Stimulated activated CD8-positive, alpha-beta memory T cell treated with anti-CD3 and anti-CD28 coated beads, Interleukin-15, amount 100 ng/mL, for 1 hour (primary cell): ENCODE measurements at places on chromosomes 2 and 18.
A peak's percentile ranks its signal among the peaks of the same experiment; 100 is the strongest.

GRCh38 chr2:37357530-37357929, 13.1 kb downstream of the QPCT start:
- DNase-seq = no peak

GRCh38 chr2:469514-469913, 181.6 kb upstream of the ALKAL2 start:
- DNase-seq = no peak

GRCh38 chr18:61891271-61891670, 1.5 kb downstream of the RNF152 start:
- no peak for DNase-seq

DNA sequence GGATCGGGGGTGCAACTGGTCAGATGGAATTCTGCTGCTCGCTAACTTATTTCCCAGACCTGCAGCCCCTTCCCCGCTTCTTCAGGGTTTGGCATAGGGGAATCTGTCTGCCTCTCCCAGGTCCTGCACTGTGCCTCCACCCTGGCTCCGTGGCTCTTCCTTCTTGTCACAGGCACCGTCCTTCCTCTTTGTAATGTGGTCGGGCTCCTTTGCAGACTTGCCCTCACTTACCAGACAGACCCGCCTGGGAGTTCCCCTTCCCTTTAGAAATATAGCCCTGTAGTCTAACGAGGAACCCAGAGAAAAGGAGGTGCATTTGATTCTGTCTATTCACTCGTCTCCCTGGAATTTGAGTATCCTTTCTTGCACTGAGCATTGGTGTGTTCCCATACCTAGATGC, 63.9 kb upstream of the PAX8 start:
- DNase-seq = no peak

DNA sequence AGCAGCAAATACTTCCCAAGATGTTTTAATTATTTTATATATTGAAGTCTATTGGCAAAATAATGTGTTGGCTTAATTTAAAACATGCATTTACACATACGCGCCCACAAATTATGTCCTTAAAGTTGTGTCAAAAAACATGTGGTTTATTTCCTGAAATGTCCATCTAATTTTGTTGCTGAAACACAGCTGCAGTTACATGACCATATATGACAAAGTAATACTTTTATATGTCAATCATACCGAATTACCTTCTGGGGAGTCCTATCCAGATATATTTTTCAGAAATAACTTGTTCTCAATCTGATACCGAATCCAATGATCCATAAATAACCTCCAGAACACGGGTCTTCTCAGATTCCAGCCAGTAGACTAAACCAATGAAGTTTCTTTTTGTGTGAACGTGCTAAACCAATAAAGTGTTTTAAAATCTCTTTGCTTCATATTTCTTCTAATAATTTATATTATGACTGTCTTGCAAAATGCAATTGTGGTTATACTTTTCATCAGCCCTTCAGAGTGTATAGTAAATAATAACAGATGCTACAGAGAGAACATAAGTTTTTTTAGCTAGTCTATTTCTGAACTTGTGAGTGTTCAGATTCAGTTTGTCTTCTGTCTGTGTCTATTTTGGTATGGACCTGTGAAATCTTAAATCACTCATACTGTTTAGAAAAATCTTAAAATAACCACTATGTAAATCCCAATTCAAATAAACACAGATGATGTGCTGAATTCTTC, 2.4 kb downstream of the SCG2 start:
- DNase-seq = no peak

DNA sequence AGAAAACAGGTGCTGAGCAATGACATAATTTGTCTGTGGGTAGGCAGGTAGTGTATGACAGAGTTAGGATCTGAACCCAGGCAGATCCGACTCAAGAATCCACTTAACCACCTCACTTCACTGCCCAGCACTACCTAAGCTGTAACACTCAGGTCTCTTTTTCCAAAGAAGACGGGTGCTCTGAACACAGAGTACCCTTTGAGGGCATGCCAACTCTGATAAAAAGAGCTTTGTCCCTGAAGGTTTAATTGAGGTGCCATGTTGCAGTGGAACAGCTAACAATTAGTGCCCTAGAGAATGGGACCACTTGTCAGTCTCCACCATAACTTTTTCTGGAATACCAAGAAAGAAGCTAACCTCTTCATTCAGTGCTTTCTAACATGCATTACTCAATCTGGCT, 11.3 kb downstream of the ABHD3 start:
- DNase-seq = no peak

GRCh38 chr2:172100935-172101820, 1.5 kb downstream of the DLX2 start:
- DNase-seq = no peak

DNA sequence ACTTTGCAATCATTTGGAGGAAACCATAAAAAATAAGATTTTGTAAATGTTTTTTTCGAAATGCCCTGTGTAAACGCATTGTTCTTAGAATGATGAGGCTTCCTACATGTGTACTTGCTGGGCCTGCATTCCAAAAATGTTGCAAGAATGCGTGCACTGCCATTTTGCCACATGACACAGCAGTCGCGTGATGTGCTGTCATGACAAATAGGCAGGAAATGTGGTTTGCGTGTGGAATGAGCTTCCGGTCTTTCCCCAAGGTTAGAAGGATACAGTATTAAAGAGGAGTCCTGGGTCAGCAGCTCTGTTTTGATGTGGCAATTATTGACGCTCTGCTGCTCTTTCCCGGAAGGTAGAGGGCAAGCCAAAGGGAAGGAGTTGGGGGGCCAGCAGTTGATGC, 18.1 kb upstream of the SERPINB2 start:
- DNase-seq = no peak

DNA sequence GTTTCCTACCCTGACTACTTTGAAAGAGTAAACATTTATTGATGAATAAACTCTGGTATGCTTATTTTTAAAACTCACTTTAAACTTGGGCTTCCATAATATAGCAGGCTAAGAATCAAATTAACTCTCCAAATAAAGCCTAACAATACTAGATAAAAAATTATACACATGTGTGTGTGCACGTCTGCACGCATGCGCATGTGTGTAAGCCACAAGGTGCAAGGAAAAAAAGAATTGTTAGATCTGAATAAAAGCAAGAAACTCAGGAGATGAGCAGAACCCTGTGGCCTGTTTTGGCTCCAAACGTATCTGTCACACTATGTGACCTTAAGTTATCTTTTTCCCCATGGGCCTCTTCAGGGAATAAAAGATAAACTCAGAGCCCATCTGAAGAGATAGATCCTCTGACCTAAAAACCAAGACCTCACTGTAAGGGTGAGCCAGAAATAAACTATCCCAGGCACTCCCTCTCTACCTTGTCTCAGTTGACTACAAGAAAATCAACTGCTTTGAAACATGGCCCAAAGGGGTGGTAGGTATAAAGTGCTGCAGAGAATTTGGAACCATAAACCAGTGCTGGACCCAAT, 6.3 kb downstream of the HDHD2 start:
- DNase-seq = no peak

GRCh38 chr2:197309691-197310231, 819 bp downstream of the ANKRD44 start:
- peak; percentile 42 for DNase-seq

- no peak for DNase-seq
Measured at GRCh38 chr2:241110089-241110606, 8.1 kb upstream of the MTERF4 start.

DNA sequence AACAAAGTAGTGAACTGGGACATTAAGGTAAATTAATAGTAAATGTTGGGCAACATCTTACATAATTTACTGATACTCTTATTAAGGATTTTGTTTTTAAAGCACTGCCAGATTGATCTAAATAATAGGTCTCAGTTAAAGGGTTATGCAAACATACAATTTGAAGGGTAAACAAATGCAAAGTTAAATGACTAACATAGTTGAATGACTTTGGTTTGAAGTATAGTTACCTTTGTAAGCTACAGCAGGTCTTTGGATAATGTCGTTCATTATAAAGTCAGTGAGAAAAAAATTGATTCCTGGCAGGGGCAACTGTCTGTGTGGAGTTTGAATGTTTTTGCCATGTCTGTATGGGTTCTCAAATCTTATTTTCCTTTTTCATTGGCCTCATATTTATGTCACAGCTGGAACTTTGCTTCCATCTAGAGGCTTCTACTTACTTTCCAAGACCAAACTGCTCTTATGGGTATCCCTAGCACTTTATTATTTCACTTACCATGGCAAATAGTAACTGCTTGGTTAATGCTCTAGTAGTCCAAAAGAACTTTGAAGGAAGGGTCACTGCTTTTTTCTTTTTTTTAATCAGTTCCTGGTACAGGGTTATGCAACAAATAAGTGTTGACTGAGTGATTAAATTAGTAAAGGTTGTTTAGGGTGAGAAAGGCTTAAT, 107.8 kb downstream of the NBEAL1 start:
- no peak for DNase-seq

DNA sequence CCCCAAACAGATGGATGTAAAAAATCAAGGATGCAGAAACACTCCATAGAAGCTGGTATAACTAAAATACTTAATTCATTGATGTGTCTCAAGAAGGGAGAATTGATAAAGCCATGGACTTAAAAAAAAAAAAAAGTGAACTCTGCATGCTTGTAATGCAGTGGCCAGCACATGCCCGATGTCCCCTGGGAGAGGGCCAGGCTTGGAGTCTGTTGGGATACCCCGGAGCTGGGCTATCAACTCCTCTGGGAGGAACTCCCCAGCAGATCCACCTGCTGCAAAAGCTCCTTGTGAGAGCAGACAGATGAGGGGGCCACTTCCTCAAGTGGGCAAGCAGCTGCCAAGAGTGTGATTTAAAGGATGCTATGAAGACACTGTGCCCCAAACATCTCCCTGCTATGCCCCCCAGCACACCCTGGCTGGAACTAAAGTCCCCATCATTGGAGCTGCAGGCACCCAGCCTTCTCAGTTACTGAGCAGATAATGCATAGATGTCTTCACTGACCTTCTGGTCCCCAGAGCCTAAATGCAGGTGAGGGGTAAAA, 311.5 kb upstream of the ID2 start:
- DNase-seq = no peak

DNA sequence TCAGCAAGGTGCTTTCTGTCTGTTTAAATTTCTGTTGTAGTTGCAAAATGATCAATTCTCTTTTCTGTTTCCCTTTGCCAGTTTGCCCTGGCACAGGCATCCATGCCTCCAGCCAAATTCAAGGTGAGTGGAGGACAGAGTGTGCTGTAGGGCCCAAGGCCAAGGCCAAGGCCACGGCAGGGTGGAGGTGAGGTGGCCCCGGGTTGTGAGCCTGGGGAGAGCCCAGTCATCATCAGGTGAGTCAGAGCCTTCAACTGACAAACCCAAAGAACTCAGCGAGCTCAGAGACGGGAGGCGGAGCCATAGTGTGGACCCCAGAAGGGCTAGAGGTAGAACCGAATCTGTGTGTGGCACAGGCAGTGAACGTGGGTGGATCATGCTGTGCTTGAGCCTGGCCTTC, 55.7 kb downstream of the BCL2L11 start:
- DNase-seq = no peak

DNA sequence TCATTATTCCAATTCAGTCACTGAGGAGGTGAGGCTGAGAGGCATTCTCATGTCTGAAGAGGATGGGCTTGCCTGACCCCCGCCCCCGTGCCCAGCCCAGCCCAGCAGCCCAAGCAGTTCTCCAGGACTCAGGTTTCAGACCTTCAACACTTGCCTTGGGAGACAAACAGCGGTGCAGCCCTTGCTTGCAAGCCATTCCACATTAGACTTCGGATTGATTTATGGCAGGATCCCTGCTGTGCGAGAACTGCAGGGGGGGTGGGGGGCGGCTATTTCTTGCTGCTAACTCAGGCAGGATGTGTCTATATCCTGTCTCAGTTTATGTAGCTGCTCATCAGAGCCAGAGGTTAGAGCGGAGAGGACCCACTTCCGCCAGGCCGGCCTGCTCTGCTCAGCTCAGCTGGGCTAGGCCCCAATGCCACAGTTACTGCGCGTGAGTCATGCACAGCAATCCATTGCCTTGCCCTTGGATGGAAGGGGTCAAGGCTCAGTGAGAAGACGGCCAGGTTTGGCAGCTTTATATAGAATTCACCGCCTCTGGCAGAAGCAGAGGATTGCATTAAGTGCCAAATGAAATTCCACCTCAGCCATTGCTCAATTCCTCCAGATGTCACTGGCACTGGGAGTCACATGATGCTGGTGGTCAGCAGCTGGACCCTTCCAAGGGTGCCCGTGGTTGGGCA, 1.8 kb downstream of the GYPC start:
- no peak for DNase-seq

DNA sequence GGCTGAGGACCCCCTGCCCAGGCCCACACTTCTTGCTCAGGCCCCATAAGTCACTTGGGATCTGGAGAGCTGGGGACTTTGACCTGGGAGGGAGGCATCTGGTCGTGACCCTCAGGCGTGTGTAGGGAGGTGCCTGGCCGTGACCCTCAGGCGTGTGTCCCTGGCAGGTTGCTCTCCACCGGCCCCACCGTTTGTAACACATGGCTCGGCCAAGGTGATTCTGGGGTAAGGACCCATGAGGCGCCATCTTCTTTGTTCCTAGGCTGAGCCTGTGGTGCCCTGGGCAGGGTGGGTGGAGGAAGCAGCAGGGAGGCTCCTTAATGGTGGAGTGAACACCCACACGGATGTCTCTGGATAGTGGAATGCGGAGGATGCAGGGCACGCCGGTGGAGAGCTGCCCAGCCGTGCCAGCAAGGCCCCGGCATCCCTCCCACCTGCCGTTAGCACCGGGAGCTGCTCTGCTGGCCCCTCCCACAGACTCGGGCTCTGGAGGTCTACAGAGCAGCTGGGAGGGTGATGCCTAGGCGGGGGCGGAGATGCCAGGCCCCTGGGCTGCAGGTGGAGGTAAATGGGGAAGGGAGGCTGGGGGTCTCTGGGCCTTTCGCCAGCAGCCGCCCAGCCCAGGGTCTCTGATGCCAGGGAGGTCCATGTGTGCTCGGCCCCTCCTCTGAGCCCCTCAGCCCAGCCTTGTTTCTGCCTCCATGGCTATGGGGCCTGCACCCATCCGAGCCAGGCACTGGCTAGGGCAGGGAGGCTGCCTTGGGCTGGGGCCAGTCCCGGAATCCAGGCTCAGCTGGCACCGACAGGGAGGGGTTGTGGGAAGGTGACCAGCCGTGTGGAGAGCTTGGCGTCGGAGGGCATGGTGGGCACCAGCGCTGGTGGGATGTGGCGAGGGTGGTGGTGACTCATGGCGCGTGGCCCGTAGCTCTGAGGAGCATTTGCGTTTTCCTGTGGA, 1.1 kb upstream of the GAL3ST2 start:
- DNase-seq = no peak

- DNase-seq = no peak
Measured at GRCh38 chr2:150142561-150142960, 344.9 kb downstream of the RND3 start.
